ENCODE measurements at places on chromosomes 2 and 18.
A peak's percentile ranks its signal among the peaks of the same experiment; 100 is the strongest.

GRCh38 chr18:79782566-79783308 lies 15.0 kb upstream of the KCNG2 start:
- peak; percentile 45 for DNase-seq

DNA sequence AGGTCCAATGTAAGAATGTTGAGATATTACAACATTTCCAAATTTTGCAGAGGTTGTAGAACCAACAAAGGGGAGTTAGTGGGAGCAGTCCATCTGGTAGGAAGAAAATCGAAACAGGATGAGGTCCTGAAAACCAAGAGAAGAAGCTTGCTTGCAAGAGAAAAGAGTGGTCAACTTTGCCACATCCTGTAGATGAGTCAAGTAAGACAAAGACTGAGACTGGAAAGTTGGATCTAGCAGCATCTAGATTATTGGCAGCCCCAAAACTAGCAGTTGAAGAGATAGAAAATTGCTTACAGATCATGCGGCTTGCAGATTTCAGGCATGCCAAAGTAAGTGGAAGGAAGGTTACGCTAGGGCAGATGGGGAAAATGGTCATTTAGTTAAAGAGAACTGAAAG lies 378.9 kb downstream of the GRB14 start:
- DNase-seq: no peak

- DNase-seq: no peak
Observed at GRCh38 chr2:156944871-156945270, 312.6 kb upstream of the GALNT5 start.

- DNase-seq: no peak
Observed at GRCh38 chr2:101809698-101810097, 112.2 kb downstream of the MAP4K4 start.

GRCh38 chr18:6997808-6998207 lies 119.8 kb downstream of the LAMA1 start:
- no peak for DNase-seq

GRCh38 chr2:233080836-233081229 lies 20.7 kb downstream of the INPP5D start:
- no peak for DNase-seq

GRCh38 chr2:105773568-105773967 lies 28.9 kb downstream of the NCK2 start:
- DNase-seq: no peak

DNA sequence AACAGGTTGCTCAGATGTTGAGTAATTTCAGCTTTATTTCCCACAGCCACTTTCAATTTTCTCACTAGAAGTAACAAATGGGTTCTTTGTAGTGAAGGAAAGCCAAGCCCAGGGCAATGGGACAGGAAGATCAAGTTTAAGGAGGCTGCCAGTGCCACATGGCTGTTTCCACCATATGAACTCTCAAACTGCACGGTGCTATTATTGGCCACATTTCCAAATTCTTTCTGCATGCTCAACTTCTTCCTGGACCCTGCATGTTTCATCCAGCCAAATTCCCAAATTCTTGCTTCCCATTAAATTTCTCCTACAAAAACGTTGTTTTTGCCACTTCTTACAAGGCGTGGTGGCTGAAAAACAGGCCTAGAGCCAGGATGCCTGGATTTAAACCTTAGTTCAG lies 193.3 kb upstream of the SPHKAP start:
- no peak for DNase-seq

GRCh38 chr2:54224997-54225396 lies 31.0 kb downstream of the TSPYL6 start:
- DNase-seq: no peak

DNA sequence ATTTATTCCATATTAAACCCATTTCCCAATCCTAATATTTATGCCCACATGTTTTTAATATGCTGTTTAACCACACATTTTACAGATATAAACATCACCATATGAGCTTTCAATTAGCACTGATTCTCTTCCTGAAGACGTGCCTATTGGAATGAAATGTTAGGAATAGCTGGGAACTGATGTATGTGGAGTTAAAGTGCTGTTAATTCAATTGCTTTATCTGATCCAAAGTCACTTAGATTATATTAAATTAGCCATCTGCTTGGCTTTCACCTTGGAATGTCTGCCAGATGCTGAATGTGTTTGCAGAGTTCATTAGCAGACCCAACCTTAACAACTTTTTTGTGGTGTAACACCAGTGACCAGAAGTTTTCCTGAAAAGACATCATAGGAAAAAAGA lies 942.9 kb upstream of the KLHL29 start:
- no peak for DNase-seq

GRCh38 chr2:136008205-136008865 lies 22.9 kb upstream of the DARS1 start:
- no peak for DNase-seq

DNA sequence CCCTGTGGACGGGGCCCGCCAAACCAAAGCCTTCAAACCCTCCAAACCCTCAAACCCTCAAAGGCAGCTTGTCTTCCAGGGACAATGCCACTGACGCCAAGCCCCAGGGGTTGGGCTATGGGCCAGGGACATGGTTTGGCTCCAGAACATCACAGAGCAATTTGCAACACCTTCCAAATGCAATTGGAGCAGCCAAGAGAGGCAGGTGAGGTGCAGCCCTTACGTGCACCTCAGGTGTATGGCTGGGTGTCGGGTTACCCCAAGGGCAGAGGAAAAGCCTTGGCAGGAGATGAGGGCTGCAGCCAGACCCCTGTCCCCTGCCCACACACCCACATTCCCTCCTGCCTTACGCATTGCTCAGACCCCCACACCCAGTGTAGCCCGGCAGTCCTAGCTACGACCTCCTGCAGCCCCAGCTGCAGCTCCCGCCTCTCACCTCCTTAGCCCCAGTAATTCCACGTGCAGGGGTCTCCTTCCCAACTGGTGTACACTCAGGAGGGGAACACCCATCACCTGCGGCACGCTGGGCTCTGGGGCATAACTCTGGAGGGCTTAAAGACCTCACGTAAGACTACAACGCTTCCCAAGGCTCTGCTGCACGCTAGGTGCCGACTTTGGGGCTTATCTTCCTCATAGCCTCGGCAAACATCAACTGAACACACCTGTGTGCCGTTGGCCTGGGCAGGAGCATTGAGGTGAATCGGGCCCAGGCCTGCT lies 88.7 kb downstream of the TFCP2L1 start:
- DNase-seq: peak; percentile 38

GRCh38 chr2:100891906-100892642 lies 72.1 kb downstream of the NPAS2 start:
- no peak for DNase-seq

- DNase-seq: no peak
Observed at GRCh38 chr2:72057308-72057707, 90.4 kb downstream of the CYP26B1 start.

- no peak for DNase-seq
Observed at GRCh38 chr2:236653863-236654262, 84.2 kb downstream of the ACKR3 start.

DNA sequence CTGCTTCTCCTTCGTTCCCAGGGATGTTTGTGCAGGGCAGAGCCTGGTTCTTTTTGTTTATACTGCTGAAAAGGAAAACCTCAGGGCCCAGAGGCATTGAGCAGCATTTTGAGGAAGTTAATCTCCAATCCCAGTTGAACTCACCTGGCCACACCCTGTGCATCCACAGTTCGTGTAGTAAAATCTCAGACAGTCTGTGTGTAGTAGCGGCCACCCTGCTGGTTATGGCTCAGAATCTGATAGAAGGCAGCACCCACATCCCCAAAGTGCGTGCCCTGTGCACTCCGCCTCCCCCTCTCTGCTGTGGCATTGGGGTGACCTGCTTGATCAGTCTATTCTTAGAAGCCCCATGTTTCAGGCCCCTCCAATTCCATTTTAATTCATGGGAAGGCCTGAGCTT lies 10.9 kb downstream of the TRIB2 start:
- no peak for DNase-seq

DNA sequence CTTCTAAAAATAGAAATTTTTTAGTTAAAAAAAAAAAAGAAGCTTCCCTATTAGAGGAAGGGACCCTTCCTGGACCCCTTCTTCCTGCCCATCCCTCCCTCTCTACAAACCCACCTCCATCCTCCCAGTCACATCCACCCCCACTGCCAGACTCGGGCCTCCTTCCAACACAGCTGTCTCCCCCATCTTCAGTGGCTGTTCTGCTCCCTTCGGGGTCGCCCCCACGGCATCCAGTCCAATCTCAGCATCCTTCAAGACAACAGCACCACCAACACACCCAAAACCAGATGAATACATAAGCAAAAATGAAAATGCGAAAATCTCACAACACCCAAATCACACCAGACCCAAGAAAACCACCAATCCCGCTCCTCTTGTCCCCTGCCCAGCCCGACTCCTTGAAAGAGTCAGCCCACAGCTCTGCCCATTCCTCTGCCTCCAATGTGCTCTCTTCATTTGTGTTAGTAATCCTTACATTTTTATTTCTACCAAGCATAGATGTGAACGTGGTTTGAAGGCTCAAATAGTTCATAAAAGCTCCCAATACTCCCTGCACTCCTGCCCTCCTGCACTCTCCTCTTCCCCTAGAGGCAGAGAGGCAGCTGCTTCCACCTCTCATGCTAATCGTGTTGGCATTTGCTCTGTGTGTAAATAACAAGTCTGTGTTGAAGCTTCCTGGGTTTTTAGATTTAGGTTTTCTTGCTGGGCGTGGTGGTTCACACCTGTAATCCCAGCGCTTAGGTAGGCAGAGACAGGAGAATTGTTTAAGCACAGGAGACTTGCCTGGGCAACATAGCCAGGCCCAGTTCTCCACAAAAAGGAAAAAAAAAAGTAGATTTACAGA lies 37.0 kb downstream of the MAL start:
- DNase-seq: peak; percentile 50

DNA sequence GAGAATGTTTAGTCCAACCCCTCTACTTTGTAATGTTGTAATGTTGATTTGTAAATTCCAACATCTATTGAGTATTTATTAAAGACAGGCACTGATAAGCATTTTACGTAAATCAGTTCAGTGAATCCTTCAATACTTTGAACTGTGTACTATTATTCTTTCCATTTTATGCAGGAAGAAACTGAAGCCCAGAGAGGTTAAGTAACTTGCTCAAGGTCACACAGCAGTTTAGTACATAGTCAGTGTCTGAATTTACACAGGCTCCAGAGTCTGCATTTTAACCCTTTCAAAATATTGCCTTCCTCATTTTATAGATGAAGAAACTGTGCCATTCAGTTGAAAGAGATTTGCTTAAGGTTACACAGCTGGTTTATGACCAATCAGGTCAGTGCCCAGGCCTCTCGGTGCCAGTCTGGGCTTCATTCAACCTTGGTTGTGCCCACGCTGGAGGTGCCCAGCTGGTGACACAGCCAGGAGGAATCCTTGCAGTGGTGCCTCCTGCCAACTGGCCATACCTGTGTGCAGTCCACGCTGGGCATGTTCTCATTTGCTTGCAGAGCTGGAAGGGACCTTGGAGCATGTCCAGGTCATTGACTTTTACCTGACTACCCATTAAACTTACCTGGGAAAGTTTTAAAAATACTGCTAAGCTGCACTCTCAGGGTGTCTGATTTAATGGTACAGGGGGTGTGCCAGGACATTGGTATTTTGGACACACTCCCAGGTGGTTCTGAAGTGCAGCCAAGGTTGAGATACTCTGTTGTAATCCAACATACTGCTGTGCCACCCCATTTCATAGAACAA lies 74.3 kb upstream of the CYRIA start:
- no peak for DNase-seq

DNA sequence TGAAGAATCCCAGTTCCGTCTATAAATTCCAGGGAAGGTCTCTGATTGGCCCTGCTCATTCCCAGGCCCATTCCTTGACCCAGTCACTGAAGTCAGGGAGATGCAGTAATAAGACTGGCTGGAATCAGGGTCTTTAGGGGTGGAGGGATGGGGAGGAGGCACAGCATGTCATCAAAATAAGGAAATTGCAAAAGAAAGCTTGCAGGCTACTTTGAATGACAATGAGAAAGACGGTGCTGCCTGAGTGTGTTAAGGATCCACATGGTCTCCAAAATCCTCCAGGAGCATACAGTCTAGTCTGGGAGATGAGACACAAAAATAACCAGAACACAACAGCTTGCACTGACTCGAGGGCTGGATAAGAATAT lies 2.0 kb upstream of the DES start:
- peak; percentile 57 for DNase-seq

DNA sequence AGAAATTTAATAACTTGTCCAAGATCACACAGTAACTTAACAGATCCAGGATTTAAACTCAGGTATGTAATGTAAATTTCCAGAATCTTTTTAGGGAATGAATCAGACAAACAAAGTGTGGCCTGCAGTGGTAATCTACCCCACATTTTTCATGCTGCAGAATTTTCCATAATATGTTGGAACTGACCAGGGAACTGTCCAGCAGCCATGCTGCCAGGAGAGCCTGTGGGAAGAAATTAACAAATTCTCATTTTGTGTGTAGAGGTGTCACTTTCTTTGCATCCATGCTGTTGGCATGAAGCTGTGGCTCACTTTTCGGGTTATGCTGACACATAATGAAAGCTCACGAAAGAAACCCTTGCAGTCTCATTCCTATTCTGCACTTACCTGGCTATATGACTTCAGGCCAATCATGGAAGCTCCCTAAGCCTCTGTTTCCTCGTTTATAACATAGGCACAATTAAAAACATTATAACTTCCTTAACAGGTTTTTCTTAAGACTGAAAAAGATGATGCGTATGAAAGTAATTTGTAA lies 54.7 kb downstream of the CDKL4 start:
- no peak for DNase-seq

- no peak for DNase-seq
Observed at GRCh38 chr2:177496921-177497320, 104.3 kb downstream of the AGPS start.

GRCh38 chr18:49031511-49032188 lies 80.9 kb upstream of the SMAD7 start:
- no peak for DNase-seq

DNA sequence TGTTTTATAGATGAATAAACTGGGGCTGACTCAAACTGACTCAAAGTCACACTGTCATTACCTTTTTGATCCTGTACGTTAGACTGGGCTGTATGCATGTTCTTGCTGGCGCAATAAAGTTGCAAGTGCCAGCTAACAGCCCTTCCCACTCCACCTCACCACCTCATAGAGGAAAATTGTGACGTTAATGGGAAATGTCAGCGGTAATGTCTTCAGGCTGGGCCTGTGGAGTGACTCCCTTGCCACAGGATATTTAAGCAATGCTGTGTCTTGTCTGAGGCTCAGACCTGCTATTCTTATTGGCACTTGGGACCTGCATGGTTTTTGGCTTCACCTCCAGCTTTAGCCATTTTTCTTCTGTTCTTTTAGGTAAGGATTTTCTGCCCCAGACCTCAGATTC lies 25.2 kb upstream of the CASP10 start:
- DNase-seq: no peak

GRCh38 chr18:33184175-33184574 lies 256.3 kb downstream of the CCDC178 start:
- no peak for DNase-seq

DNA sequence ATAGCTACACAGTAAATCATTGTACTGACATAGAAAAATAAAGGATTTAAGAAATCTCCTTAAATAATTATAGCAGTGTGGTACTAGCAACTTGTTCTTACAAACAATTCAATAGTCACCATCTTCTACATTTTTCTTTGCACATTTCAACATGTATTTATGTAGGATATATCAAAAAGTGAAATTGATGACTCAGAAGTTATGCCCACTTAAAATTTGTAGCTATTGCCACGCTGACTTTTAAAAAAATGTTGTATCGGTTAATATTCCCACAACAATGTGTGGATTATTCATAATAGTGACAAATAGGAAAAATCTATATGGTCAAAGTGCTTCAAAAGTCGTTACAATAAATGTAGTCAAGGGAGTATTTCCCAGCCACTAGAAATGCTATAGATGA lies 6.7 kb downstream of the TGFA start:
- no peak for DNase-seq

GRCh38 chr2:57842531-57842930 lies 204.1 kb upstream of the VRK2 start:
- no peak for DNase-seq

GRCh38 chr2:215654148-215654819 lies 218.4 kb upstream of the FN1 start:
- no peak for DNase-seq

Data from GM23338 (cell line).